Right renal pelvis (tissue), 4 donors: ENCODE measurements at places on chromosomes 11 and 22. TPM values are rescaled to one million over a fixed set of nuclear protein-coding genes. Genes with fewer than 3 reads are reported as not detected.
A peak's percentile ranks its signal among the peaks of the same experiment; 100 is the strongest.

DNA sequence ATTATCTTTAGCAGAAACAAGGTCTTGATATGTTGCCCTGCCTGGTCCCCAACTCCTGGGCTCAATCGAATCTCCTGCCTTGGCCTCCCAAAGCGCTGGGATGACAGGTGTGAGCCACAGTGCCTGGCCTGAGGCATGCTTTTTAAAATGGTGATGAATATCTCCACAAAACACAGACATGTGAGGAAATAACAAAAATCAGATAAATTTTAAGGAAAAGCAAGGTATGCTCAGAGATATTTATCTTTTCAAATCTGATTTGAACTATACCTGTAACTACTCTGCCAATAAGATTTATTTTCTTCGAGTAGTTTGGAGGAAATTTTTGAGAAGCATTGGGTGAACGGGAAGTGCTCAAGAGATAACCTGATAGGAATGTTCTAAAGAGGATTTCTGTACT lies 35.9 kb upstream of the MMP20 start:
- DNase-seq: no peak

DNA sequence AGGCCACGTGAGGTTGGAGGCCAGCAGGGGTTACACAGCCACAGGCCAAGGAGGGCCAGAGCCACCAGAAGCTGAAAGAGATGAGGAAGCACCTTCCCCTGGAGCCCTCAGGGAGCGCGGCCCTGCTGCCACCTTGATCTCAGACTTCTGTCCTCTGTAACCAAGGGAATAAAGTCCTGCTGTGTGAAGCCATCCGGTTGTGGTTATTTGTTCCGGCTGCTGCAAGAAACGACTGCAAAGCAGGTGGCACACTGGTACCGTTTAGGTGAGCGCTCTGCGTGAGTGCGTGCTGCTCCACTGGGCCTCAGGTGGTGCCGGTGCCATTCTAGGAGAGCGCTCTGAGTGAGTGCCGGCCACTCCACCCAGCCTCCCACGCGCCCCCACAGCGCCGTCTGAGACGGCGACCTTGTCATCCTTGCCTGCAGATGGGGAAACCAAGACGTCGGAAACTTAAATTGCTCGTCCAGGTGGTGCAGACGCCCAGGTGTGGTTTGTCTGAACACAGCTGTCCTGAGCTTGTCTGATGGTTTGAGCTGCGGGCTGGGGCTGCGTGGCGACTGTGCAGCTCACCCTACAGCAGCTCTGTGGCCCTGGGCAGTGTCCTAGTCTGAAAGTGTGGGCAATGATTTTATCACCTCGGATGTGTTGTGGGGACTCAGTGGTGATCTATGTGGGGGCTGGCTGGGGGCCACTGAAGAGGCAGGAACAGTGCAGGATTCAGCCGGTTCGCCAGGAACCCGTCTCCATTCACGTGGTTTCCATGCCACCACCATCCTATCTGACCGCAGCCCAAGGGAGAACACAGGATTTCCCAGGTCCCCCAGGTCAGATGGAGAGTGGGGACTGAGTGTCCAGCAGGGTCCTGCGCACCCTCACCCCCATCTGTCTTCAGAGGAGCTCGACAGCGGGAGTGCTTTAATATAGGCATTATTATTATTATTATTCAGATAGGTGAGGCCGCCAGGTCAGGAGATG lies 4.6 kb upstream of the MRGPRG start:
- no peak for DNase-seq

Gene TENM4
- polyA plus RNA-seq: 26.6 TPM

- DNase-seq: no peak
Measured at GRCh38 chr11:69949327-69949726, 128.8 kb upstream of the ANO1 start.

DNA sequence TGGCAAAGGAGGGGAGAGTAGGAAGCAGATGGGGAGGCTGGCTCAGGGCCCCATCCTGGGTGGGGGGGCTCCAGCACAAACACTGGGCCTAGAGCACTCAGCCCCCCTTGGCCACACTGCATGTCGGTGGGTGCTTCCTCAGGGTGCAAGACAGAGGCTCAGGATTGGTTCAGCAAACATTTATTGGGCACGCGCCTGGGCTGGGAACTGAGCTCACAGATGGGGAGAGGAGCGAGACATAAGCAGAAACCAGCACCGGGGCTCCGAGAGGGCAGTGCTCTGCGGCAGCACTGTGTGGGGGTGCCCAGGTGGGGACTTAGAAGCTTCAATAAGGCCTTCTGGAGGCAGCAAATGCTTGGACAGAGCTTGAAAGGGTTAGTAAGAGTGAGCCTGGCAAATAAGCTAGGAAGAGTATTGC lies 12.1 kb upstream of the EHD1 start:
- no peak for DNase-seq

- DNase-seq: no peak
Measured at GRCh38 chr11:7575841-7576725, 62.3 kb downstream of the PPFIBP2 start.

DNA sequence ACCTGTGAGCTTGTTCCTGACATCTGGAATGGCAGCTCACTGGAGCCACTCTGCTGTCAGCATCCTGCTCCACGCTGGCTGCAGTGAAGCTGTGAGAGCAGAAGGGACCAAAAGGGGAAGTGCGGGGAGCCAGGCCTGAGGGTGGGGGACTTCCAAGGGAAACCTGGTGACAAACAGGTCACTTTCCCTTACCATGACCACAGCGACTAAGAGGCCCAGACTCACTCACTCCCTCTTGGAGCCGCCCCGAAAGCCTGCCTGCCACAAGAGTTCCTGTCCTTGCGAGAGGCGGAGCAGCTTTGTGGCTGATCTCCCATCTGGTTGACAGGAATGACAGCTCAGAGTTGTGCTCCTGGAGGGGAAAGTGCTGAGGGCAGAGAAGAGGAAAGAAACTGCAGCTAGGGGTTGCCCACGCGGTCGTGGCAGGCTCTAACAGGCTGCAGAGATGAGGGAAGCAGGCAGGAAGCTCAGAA lies 183.8 kb upstream of the NTM start:
- no peak for DNase-seq

Gene MMP12
- polyA plus RNA-seq: 1.7 TPM

- no peak for DNase-seq
Measured at GRCh38 chr11:75323609-75324008, 27.9 kb downstream of the ARRB1 start.

Gene PAMR1
- polyA plus RNA-seq: 13.9 TPM

- no peak for DNase-seq
Measured at GRCh38 chr11:111047374-111047773, 198.2 kb upstream of the POU2AF2 start.

Gene UQCR10
- 159 TPM for polyA plus RNA-seq

Gene MMP8
- not detected for polyA plus RNA-seq

Gene PLAAT2
- not detected for polyA plus RNA-seq

GRCh38 chr11:121654843-121655536 lies 202.2 kb upstream of the SORL1-AS1 start:
- no peak for DNase-seq

DNA sequence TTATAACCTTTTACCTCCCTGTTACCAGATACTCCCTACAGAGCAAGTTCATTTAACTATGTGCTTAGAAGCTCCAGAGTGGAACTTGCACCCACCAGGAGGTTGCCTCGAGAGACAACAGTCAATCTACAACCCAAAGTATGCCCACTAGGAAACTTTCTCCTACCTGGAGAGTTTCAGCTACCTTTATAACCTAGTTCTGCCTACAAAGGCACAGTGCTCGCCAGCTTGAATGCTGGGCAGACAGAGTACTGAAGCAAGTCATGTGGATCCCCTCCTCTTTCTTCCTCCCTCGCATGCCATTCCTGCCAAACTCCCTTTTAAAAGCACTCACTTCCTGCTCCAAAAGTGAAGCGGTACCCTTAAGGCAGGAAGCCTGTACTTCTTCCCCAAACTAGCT lies 258.9 kb downstream of the SWAP70 start:
- DNase-seq: no peak

Gene ELMOD1
- polyA plus RNA-seq: 0.34 TPM

DNA sequence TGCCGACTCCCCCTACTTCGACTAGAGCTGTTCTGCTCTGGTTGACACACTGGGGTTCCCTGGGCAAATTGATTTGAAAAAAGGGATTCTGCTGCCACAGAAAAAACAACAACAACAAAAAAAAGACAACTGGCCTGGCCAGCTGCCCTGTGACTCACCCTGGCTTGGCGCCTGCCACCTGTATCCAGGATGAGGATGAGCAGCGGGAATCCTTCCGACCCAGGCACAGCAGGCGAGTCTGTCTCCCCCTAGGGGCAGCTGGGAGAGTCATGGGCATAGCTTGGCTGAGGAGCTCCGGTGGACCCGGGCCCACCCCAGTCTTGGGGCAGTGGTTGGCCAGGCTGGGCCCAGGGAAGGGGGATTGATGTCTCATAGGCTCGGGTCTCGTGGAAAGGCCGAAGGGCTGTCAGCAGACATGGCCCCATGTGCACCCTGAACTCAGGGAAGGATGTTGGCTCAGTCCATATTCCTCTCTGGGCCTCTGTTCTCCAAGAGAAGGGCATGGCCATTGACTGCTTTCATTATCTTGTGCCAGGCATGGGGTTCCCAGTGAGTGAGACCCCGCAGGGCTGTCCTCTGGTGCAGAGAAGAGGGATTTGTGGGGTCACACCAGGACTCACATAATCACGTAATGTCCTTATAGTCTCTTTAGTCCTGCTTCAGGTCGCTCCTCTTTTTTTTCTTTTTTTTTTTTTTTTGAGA lies 10.4 kb upstream of the SUN2 start:
- DNase-seq: no peak

Gene KCNJ1
- 111 TPM for polyA plus RNA-seq

DNA sequence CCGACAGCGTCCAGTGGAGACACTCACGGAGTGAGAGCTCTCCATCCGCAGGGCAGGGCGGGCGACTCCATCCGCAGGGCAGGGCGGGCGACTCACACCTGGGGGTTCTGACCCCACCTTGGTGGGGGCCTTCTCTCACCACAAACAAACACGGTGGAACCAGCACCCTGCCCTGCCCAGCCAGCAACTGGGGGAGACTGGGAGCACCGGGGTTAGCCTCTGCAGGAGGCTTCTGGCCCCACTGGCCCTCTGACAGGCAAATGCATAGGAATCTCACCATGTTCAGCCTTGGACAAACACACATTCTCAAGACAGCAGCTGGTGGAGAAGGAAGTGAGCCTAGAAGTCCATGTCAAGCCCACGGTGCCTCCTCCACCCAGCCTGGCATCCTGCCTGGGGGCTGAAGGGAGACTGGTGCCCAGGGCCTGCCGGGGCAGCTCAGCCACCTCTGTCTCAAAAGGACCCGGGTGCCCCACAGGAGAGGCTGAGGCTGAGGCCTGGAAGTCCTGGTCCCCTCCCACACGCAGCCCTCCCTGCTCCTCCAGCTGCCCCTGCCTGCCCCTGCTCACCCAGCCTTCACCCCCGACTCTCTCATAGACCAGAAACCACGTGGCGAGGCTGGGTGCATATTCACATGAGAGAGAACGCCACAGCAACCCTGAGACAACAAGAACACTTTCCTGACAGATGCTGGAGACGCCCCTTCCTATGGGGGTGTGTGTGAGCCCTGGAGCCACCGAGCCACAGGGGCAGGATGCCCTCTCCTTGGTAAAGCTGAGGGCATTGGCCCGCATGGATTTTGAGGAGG lies 98.4 kb upstream of the B3GAT1 start:
- no peak for DNase-seq

DNA sequence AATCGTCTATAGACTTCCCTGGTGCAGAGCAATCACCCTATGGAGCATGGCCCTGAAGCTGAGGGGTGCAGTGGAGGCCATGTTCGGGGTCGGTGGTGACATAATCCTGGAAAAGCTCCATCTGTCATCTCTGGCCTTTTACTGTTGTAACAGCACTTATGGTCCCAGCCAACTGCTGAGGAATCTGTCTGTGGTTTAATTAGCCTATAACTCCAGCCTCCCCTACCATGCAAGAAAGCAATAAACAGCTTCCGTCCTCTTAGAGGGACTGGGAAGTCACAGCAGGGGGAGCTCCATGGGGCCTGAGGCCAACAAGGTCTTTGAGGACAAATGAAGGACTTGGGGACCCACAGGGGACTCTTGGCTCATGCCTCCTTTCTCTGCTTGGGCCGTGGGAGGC lies 159.1 kb upstream of the NECTIN1 start:
- DNase-seq: peak; percentile 23

DNA sequence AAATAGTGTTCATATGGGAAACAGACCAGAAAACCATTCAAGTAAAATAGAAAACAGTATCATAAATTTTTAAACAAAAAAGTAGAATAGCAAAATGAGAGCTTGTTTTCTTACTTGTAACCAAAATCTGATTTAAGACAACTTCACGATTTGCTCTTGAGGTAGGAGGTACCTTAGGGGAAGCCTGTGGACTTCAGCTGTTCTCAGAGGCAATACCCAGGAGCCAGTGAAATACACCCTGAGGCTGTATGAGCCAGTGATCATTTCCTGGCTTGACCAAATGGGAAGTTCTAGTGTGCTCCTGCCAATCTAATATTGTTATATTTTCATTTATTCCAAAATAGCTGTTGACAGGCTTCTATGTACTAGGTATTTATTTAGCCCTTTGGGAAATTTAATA lies 104.8 kb downstream of the ARHGAP42 start:
- DNase-seq: no peak

DNA sequence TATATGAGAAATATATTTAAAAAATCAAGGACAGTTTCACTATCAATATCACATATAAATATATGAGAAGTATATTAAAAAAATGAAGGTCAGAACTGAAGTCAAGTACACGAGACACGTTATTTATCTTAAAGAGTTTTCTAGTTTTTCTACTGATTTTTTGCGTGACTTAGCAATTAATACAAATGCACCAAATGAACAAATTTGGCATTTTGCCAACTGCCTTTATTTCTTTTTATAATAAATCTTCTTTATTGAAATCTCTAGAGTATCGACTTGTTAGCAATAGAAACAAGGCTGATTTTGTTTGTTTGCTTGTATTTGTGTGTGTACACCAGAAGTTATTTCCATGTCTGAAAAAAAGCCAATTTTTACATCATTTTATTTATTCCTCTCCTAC lies 1684.7 kb upstream of the RAG2 start:
- DNase-seq: no peak

Gene C11orf52
- 11.0 TPM for polyA plus RNA-seq

- no peak for DNase-seq
Measured at GRCh38 chr11:9982127-9982795, 311.8 kb downstream of the SBF2 start.

- no peak for DNase-seq
Measured at GRCh38 chr11:122197066-122197987, 81.3 kb upstream of the BLID start.

- DNase-seq: no peak
Measured at GRCh38 chr11:46392421-46393230, 1.1 kb upstream of the CHRM4 start.

DNA sequence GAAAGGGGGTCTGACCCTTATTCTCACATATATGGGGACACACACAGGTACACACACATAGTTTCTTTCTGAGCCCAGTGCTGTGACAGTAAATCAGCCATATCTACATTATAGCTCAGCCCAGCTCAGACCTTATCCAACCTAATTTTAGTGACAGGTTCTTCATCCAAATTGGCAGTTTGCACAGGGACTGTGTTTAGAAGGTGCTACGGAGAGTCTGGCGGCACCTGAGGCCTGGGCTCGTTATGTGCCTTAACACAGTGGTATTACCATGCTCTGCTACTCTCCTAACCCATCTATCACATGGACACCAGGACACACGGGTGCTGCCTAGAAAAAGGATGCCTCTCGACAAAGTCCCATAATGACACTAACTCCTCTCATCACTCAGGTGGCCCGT lies 109.3 kb downstream of the GALNT18 start:
- DNase-seq: no peak

Gene PATE4
- not detected for polyA plus RNA-seq

Gene ZC3H7B
- 95.3 TPM for polyA plus RNA-seq
